ENCODE measurements at places on chromosomes 11 and 22. TPM values are rescaled to one million over a fixed set of nuclear protein-coding genes. Genes with fewer than 3 reads are reported as not detected.

The NLRP14 gene
- 0.65 TPM for total RNA-seq

The GUCY1A2 gene
- not detected for total RNA-seq

The SLC7A4 gene
- not detected for total RNA-seq

The RTL10 gene
- 75.4 TPM for total RNA-seq

The VSIG2 gene
- total RNA-seq, result not detected

Data from K562 (cell line).